Fibroblast of villous mesenchyme (primary cell): ENCODE measurements at places on chromosomes 1 and 21. TPM values are rescaled to one million over a fixed set of nuclear protein-coding genes. Genes with fewer than 3 reads are reported as not detected.

Gene CRP
- total RNA-seq = not detected in 2 replicates

Gene HMCN1
- 5.2 and 14.2 TPM in 2 replicates for total RNA-seq

Gene CTH
- total RNA-seq = 4.2 and 4.7 TPM in 2 replicates

Gene FMN2
- 19.0 and 35.0 TPM in 2 replicates for total RNA-seq

Gene SERTAD4
- total RNA-seq = 10.6 and 31.1 TPM in 2 replicates

Gene NR1I3
- total RNA-seq = not detected in 2 replicates

Gene TAS1R3
- under 0.01 TPM in 2 replicates for total RNA-seq
